Kidney tubule cell (primary cell): ENCODE measurements at places on chromosomes 12 and 14.

DNA sequence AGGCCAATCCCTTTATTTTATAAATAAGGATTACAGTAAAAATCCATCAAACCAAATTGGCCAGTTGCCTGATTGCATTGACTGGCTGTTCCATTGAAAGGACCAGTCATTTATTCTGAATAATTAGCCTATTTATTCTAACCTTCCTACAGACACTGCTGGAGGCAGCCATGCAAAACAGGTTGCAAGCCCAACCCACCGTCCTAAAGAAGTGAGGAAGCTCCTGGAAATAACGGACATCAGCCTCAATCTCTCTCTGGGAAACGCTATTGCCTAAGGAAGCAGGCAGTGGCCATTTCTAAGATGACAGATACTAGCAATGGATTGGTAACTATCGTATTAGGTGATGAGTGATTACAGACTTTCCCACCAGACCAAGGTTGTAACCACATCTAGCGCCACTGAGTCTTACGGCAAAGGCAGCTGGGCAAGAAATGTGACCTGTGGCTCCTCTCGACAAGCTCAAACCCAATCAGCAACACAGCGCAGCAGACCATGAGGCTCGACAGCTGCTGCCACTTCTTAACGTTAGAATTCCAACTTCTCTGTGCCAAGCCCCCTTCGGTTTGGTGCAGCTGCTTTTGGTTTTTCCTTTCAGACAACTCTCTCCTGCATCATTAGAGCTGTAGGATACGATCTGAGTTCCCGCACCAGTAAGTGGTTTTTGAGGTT is 134.2 kb downstream of the KCNK10 start:
- DNase-seq = peak; percentile 12

DNA sequence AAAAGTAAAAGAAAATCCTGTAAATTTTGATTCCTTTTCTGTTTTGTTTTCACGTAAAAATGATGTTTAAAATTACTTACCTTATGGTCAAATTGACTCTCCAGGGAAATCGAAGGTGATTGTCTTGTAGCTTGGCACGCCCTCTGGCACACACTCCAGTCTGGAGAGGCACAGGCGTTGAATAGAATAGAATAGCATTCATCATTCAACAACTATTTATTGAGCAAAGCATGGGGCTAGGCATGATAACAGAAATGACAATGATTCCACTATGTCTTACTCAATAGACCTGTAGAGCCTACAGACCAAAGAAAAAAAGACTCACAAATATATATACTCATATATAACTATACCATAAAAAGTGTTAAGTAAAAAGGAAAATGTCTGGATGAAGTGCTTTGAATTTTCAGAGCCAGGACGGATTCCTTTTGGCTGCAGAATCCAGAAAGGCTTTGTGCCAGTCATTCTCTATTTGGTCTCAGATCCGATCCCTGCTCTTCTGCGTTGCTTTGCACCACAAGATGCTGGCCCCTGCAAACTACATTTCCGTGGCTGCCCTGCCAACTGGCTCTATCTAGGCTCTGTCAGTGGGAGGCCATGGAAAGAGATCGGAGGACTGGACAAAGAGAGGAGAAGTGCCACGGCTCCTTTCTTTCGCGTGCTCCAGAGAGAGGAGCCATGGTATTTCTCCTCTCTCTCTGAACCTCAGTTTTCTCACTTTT is 231.8 kb downstream of the CRADD start:
- DNase-seq = no peak

- DNase-seq = peak; percentile 49
These were observed 9.8 kb upstream of the CIPC start for GRCh38 chr14:77088219-77088618.

- peak; percentile 10 for DNase-seq
These were observed 27.3 kb downstream of the CCDC88C start for GRCh38 chr14:91390165-91390778.

- DNase-seq = no peak
These were observed 3.3 kb downstream of the FAR2 start for GRCh38 chr12:29152223-29152868.

DNA sequence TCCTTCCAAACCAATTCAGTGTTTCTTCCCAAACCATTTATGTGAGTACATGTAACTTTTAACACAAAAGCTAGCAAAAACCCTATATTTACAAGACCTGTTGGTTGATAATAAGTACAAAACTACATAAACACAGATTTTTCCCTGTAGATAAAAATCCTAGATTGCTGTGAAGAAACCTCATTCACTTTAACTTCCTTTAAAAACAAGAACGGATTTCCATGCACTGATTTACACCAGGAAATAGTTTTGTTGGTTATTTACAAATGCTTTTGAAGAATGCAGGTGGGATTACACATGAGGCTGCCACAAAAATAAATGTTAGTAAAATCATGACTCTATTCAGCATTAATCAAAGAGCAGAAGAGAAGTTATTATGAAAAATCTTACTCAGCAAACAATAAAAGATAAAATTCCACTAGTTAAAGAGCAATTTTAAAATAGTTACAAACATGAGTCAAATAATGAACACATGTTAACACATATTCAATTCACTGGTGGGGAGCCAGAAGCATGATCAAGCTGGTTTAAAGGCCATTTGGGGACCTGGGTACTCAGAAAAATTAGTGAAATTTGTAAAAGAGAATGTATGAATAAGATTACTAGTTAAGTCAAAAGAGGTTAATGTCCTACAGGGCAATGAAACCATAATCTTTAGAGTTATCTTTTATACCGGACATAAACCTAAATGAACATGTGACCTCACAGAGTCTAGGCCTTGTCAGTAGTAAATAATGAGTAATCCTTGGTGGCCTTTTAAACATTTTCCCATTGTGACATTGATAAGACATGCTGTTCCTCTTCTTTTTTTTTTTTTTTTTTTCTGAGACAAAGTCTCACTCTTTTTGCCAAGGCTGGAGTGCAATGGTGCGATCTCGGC is 79.9 kb downstream of the PHLDA1 start:
- no peak for DNase-seq

GRCh38 chr14:103057028-103057371 is 349 bp downstream of the CDC42BPB start:
- DNase-seq = no peak

GRCh38 chr12:95390932-95391331 is 83.0 kb upstream of the METAP2 start:
- no peak for DNase-seq
